Activated naive CD8-positive, alpha-beta T cell treated with anti-CD3 and anti-CD28 coated beads, Interleukin-2, amount 10 ng/mL, durations not matched to agents 7 days and 5 days (primary cell): ENCODE measurements at places on chromosomes 3 and 15. TPM values are rescaled to one million over a fixed set of nuclear protein-coding genes. Genes with fewer than 3 reads are reported as not detected.
A peak's percentile ranks its signal among the peaks of the same experiment; 100 is the strongest.

Gene GPR160
- 10.5 TPM for total RNA-seq

Gene WDR93
- total RNA-seq = not detected

Gene CAPN7
- total RNA-seq = 52.3 TPM

Gene NANOGP8
- not detected for total RNA-seq

Gene ERC2
- not detected for total RNA-seq

Gene TPRG1
- total RNA-seq = 42.4 TPM

Gene ROPN1B
- not detected for total RNA-seq

Gene TBL1XR1
- total RNA-seq = 176 TPM

Gene MASP1
- not detected for total RNA-seq

Gene LRTM1
- total RNA-seq = not detected

Gene CATSPER2
- total RNA-seq = 2.0 TPM

Gene LMCD1
- 0.31 TPM for total RNA-seq

GRCh38 chr3:115937054-115937453, 313.7 kb downstream of the GAP43 start:
- DNase-seq = no peak

GRCh38 chr15:68114356-68114755, 60.2 kb downstream of the PIAS1 start:
- DNase-seq = no peak

DNA sequence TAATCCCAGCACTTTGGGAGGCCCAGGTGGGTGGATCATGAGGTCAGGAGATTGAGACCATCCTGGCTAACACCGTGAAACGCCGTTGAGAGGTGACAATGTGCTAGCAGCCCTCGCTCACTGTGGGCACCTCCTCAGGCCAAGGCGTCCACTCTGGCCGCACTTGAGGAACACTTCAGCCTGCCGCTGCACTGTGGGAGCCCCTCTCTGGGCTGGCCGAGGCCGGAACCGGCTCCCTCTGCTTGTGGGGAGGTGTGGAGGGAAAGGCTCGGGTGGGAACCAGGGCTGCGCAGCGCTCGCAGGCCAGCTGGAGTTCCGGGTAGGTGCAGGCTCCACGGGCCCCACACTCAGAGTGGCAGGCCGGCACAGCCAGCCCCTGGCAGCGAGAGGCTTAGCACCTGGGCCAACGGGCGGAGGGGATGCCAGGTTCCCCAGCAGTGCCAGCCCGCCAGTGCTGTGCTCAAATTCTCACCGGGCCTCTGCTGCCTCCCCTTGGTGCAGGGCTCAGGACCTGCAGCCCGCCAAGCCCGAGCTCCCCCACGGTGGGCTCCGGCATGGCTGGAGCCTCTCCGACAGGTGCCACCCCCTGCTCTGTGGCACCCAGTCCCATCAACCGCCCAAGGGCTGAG, 253.6 kb downstream of the CNTN4 start:
- no peak for DNase-seq

DNA sequence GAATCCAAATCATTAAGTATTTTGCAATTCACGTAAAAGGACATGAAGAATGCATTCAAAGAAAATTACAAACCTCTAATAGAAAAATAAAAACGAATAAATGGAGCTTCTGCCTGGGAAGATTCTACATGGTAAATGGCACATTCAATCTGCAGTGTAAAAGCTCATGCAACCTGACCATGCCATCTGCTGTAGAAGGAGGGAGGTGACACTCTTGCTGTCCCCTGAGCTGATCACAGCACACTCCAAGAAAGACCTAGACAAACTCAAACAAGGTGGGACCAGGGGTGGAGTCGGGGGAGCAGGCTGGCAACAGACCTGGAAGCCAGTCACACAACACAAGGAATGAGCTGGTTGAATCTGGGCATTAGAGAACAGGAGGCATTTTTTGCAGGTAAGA, 101.8 kb downstream of the BDH1 start:
- DNase-seq = no peak

DNA sequence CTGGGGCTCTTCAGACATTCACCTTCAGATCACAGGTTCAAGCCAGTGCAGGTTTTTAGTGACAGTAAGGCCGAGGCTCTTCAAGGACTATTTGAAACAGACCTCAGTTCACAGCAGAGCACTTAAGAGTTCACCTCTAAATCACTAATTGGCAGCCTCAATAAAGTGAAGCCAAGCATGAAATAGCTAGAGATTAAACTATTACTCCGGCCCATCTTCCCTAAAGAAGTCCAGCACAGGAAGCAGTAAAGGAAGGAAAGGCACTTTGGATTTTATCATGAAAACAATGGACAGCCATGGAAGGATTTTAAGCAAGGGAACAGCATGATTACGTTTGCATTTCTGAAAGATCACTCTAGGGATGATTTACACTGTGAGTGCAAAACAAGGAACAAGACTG, 27.6 kb upstream of the ARL6 start:
- no peak for DNase-seq

DNA sequence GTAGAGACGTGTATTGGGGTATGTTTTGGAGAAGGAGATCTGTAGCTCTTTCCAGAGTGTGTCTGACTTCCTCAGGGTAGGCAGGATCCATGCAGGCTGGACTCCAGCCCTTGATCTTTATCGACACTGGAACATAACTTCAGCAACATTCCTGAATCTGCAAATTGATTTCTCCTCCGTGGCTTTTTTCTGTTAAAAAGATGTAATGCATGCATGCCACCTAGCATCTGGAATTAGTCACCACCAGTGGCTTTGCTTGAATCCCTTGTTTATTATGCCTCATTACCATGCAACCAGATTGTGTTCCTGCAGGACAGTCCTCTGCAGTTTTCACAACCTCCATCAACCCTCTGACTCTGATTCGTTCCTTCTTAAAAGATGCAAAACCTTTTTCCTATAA, 86.1 kb downstream of the CCNL1 start:
- DNase-seq = no peak

GRCh38 chr15:29566914-29567313, 255.4 kb downstream of the TJP1 start:
- DNase-seq = no peak

GRCh38 chr3:16448639-16449070, 64.8 kb downstream of the RFTN1 start:
- no peak for DNase-seq

DNA sequence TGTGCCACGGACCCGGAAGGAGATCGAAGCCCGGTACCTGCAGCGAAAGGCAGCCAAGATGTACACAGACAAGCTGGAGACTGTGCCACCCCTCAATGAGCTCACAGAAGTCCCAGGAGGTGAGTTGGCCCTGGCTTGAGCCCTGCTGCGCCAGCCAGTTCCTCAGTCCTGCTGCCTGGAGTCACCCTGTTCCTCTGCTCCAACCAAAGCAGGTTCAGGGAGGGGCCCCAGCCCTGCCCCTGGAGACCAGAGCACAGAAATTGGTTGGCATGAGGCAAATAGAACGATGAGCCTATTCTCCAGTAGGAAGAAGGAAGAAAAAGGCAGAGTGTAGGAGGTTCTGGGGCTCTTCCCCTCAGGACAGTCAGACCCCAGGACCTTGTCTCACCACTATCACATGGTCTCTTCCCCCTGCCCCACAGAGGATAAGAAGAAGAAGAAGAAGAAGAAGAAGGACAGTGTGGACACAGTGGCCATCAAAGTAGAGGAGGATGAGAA, 8.0 kb downstream of the TMIE start:
- peak; percentile 23 for DNase-seq

- no peak for DNase-seq
These were observed 53.8 kb downstream of the UBE2E2 start for GRCh38 chr3:23256741-23257435.

GRCh38 chr3:3071136-3071535, 39.0 kb downstream of the IL5RA start:
- no peak for DNase-seq

GRCh38 chr3:187728940-187729583, 16.2 kb downstream of the BCL6 start:
- no peak for DNase-seq

- DNase-seq = no peak
These were observed 69.4 kb upstream of the PRR23E start for GRCh38 chr3:127123533-127123932.

DNA sequence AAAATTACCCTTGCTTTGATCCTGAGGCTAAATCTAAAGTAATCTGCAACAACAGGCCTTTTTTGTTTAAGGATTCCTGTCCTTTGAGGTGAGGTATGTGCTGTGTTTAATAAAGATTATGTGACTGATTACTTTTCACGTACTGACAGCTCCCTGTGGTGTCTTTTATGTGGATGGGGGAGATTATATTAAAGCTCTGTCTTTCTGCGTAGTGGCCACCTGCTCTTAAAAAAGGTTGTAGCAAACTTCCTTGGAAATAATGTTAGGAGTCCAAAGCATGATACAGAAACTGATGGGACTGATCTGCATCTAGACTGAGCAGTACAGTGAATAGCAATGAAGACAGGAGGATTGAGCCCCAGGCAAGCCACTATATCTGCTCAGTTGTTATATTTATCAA, 453.0 kb upstream of the GOLIM4 start:
- DNase-seq = no peak

- no peak for DNase-seq
These were observed 84.3 kb downstream of the RAP2B start for GRCh38 chr3:153246331-153246730.

DNA sequence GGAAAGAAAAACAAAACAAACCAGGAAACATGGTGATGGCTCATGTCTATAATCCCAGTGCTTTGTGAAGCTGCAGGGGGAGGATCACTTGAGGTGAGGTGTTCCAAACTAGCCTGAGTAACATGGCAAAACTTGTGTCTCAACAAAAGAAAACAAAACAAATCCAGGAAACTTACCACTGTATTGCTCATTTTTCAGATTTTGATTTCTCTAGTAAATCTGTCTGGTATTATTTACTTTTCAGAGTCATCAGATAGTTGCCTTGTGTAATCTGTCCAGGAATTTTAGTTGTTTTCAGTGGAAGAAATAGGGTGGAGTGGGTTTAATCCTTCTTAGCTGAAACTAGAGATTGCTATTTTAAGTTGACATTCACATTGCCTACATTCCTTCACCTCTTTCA, 91.8 kb upstream of the ALCAM start:
- no peak for DNase-seq

DNA sequence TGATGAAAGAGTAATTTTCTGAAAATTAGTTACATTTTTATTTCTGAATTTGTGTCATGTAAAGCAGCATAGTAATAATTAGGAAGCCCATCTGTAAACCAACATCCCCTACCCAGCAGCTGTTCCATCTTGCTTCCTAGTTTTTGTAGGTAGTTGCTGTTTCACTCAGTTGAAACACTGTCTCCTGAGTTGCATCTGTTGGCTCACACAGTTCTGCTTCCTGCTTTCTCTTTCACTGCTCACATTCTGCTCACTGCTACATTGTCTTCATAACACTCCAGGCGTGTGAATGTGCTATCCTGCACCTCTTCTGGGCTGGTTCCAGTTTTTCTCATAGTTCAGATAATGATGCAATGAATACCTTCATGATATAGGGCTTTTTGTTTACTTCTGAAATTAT, 123.4 kb downstream of the EPHB1 start:
- DNase-seq = no peak

DNA sequence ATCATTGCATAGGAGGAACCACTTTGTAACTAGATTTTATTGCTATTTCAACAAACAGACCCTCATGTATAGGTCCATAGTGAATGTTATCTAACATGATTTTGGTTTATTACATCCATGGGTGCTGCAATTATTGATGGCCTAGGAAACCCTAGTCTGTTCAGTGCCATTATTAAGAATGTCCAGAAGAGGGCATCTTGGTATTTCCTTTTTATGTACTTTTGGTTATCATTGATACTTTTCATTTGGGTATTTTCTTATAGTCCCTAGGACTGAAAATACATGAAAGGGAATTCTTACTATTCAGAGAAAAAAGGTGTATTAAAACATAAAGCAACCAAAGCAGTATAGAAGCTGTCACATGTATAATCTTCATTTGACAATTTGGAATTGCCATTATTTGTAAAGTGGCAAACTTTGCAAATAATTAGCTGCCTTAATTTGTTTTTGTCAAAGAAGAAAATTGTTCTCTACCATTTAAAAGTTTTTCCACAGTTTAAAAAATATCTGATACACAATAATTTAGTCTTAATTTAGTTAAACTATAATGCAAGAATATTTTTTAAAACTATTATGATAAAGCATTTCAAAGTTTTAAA, 48.7 kb downstream of the CNOT10 start:
- no peak for DNase-seq

- no peak for DNase-seq
These were observed 256.5 kb downstream of the SHQ1 start for GRCh38 chr3:72591522-72592421.

DNA sequence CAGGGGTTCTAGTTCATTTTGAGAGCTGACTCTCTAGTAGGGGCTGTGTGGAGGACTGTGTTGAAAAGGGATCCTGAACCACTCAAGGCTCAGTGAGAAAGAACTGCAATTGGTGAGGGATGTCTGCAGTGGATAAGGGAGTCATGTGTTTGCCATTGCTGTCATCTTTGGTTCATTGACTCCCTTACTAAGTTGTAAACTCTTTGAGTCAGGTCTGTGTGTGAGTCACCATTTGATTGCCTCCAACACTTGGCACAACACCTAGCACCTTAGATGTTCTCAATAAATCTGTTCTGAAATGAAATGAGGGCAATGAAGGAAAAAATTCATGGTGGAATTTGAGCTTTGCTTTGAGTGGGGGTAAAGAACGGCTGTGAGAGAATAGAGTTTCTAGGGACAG, 51.7 kb downstream of the PLS1 start:
- DNase-seq = no peak

DNA sequence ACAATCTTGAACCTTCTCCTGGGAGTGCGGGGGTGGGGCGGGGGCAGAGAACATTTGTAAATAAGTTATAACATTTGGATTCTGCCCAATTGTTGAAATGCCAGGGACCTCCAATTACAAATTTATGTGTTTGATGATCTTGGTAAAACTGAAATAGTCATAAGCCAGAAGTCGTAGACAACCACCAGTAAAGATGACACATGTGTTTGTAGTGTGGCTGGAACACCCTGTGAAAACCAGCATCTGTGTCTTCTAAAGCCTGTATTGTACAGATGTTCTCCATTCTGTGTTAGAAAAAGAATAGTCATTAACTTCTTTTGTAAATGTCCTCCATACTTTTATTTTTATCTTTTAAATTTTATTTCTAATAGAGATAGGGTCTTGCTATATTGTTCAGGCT, 61.8 kb downstream of the ARIH1 start:
- DNase-seq = no peak

DNA sequence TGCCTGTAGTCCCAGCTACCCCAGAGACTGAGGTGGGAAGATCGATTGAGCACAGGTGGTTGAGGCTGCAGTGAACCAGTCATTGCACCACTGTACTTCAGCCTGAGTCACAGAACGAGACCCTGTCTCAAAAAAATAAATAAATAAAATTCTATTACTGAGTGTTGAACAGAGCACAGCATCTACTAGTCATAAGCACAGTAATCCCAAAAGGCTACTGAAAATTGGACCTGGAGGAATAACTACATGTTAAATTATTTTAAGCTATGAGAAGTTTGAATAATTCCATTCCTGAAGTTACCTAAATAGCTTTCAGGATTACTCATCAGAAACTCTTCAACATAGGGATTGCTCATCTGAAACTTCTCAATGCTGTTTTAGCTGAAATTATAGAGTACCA, 43.4 kb downstream of the ARMC8 start:
- DNase-seq = no peak

GRCh38 chr3:21533002-21533401, 218.0 kb downstream of the ZNF385D start:
- no peak for DNase-seq

- DNase-seq = no peak
These were observed 75.1 kb downstream of the CD200 start for GRCh38 chr3:112407888-112408702.
